Caki2 (cell line): ENCODE measurements at places on chromosomes 1 and 21. TPM values are rescaled to one million over a fixed set of nuclear protein-coding genes. Genes with fewer than 3 reads are reported as not detected.

COL11A1 gene
- 1.0 TPM in 1 of 2 replicates, not detected in the other for total RNA-seq

GUCA2A gene
- total RNA-seq: not detected in 2 replicates

ZNF496 gene
- total RNA-seq: 30.9 and 47.0 TPM in 2 replicates

OPN3 gene
- 82.9 and 106 TPM in 2 replicates for total RNA-seq

DNA sequence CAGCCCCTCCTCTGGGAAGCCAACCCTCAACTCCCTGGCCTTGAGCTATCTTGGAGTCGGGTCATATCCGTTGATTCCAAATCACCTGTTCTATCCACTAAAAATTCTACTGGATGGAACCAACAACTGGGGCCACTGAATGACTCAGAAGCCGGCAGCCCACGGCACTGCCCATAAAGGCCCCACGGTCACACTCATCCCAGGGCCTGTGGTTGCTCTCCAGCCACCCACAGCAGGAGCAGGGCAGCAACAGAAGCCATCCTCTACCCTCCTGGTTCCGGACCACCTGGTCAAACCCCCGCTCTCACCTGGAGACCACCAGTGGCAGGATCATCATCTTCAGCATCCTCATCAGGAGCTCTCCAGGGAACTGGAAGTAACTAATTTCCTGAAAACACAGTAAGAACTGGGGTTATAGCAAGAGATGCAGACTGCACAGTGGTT lies 8.4 kb downstream of the SLC1A7 start:
- DNase-seq: no peak

DNA sequence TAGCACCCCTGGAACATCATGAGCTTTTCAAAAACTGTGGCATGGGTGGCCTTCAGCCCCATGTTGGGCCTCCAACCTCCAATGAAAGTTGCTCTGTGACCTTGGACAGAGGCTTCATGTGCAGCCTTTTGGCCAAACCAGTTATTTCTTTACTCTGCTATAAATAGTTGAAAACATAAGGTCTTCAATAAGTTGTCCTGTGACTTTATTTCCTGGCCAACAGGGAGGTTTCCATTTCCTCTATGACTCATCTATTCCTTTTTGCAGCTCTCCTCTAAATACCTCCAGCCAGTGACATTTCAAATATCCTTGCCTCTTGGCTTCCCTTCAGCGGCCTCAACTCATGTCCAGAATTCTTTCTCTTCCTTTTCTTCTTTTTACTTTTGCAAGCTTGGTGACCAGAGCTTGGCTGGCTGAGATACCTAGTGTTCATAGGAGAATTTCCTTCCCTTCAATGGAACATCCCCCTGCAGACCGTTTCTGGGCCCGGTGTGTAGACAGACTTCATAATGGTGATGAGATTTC lies 22.7 kb upstream of the TRIM67 start:
- no peak for DNase-seq

- DNase-seq: peak; percentile 64
Measured at GRCh38 chr1:37808369-37809319, 636 bp upstream of the YRDC start.

- DNase-seq: no peak
Measured at GRCh38 chr1:198909973-198910372, 271.1 kb downstream of the PTPRC start.

DNA sequence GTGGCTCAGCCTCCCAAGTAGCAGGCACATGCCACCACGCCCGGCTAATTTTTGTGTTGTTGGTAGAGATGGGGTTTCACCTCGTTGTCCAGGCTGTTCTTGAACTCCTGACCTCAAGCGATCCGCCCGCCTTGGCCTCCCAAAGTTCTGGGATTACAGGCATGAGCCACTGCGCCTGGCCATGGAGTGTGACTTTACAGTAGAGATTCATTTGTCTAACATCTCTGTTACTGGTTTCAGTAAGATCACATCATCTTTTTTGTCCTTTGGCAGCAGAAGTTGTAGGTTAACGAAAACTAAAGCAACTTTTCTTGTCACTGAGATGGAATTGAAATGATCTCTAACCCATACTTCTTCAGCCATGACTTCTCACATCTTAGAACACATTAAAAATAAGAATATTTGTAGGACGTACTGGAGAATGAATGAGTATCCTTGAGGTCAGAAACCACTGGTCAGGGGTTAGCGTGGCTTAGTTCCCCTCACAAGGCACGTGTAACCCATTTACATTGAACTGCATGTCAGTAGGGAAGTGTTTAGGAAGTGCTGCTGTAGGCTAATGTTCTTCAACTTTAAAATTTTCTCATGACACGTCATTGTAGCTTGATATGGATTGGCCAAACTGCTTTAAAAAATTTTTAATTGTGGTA lies 75.9 kb downstream of the CAMTA1 start:
- no peak for DNase-seq

DNA sequence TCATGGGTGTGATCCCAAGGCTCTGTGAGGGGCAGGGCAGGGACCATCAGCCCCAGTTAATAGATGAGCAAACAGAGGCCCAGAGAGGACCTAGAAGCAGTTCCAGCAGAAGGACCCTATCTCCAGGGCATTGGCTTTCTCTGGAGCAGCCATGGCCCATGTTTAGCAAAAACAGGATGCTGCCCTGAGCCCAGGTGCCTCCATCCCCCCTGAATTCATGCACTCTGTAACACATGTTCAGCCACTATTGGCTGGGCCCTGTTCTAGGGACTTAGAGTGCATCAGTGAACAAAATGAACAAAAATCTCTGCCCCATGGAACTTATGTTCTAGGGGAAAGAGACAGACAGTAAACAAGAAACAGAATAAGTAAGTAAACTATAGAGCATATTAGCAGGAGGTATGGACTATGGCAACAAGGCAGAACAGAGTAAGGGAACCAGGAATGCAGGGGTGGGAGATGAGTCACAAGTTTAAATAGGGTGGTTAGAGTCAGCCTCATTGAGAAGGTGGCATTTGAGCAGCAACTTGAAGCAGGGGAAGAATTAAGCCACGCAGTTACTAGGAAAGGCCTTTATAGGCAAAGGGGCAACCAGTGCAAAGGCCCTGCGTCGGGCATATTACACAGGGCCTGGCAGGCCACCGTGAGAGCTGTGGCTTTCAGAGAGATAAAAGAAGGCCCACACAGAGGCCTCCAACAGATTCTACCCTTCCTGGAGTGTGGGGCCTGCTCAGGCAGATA lies 185.9 kb upstream of the EDN2 start:
- DNase-seq: no peak
